ENCODE measurements at places on chromosomes 13 and 19. TPM values are rescaled to one million over a fixed set of nuclear protein-coding genes. Genes with fewer than 3 reads are reported as not detected.

DNA sequence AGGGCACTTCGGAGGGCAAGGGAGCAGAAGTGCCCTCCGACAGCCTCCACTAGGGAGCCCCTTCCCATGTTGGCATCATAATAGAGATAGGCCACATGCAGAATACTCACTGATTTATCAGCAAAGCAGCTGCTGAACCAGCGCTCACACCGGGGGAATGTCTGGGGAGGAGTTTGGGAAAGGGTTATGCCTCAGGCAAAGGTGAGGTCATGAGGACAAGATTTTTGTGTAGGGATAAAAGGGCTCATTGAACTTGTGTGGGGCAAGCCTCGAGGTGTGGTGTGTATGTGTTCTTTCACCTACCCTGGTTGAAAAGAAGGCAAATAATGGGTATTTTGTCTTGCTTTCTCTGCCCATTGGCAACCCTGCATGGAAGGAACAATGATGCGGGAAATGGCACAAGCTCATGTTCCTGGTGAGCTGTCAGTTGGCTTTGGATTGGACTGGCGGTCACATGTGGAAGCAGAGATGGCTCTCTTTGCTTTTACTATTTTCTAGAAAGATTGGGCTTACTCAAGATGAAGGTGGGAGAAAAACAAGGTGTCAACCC, 39.1 kb upstream of the SLC7A9 start:
- no peak for DNase-seq

- DNase-seq = no peak
Observed at GRCh38 chr19:3186160-3186688, 494 bp downstream of the NCLN start.

LGALS7 gene
- total RNA-seq = 0.22 TPM

SWSAP1 gene
- total RNA-seq = 1.3 TPM

GRCh38 chr19:32607479-32607878, 26.5 kb downstream of the PDCD5 start:
- DNase-seq = no peak

DNA sequence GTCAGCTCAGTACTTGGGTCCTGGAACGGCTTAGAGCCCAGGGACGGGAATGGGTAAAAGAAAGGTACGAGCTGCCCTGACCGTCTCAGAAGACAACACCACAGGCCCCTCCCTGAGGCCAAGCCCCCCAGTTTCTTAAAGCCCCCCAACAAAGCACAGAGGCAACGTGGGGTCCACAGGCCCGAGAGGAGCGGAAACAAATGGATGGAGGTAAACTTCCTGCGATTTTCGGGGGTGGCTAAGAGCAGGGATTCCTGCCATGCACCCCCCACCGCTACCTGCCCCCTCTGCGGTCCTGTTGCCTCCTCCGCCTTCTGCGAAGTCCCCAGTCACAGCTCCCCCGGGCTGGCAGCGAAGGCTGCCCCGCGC, 48.2 kb downstream of the PTPRS start:
- DNase-seq = no peak
